Activated effector memory CD4-positive, alpha-beta T cell treated with Interleukin-2 at 50 U/mL for 16 hours (primary cell): ENCODE measurements at places on chromosomes 12 and 14.

DNA sequence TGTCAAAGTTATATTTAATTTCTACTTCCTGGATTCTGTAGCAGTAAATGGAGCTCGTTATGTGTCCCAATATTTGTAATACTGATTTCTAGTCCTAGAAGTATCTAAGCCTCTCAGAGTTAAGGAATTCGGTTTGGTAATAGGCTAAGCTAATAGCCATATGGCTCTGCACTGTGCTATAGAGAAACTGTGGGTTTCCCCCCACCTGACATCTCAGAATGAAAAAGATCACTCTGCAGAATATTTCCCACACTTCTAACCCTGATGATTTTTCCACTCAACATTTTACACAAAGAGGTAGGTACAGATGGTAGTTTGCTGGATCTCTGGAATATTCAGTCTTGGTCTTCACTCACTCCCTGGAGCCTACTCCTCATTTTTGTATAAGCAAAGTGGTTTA, 71.2 kb downstream of the BORCS5 start:
- no peak for DNase-seq

GRCh38 chr12:23614280-23614679, 335.2 kb downstream of the SOX5 start:
- DNase-seq, result no peak

- no peak for DNase-seq
Measured at GRCh38 chr12:57377103-57377840, 53.6 kb downstream of the R3HDM2 start.

- no peak for DNase-seq
Measured at GRCh38 chr12:96892104-96892503, 15.0 kb upstream of the NEDD1 start.

DNA sequence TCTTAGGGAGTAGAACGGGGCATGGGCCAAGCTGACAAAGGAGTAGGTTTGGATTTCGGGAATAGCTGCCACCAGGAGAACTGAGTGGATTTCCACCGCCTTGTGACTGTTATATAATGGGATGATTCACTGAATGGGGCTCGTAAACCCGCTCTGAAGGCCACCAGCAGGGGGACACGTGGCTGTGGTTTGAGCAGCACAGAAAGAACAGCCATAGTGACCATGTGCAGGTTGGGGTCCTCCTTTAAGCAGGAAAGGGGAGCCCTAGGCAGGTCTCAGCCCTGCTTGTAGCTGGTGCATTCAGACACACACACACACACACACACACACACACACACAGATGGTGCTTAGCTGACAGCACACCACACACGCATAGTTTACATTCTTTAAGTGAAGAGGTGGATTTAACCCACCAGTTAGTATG, 8.6 kb upstream of the ASB2 start:
- DNase-seq, result no peak

GRCh38 chr12:124495194-124495983, 72.0 kb downstream of the NCOR2 start:
- DNase-seq, result no peak

DNA sequence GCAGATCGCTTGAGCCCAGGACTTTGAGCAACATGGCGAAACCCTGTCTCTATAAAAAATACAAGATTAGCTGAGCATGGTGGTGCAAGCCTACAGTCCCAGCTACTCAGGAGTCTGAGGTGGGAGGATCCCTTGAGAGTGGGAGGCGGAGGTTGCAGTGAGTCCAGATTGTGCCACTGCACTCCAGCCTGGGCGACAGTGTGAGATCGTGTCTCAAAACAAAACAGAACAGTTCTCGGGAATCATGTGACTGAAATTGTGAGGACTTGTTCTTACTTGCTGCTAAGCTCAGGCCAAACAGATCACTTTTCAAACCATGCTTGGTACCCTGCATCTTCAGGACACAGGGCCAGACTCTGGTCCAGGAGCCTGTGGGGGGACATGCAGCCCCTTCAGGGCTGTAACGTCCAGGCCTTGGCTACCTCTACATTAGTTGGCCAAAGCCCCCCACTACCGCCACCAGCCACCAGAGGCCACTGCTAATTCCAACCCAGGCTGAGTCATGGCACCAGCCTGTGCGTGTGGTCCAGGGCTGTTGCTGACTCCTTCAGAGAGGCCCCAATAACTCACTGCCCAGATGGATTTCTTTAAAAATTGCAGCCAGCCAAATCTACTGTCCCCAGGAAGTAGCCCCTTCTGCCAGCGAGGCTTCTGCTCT, 33.4 kb upstream of the SYNDIG1L start:
- no peak for DNase-seq

GRCh38 chr14:93915800-93916199, 11.3 kb upstream of the FAM181A start:
- no peak for DNase-seq

GRCh38 chr12:59980476-59980875, 384.6 kb downstream of the SLC16A7 start:
- no peak for DNase-seq

DNA sequence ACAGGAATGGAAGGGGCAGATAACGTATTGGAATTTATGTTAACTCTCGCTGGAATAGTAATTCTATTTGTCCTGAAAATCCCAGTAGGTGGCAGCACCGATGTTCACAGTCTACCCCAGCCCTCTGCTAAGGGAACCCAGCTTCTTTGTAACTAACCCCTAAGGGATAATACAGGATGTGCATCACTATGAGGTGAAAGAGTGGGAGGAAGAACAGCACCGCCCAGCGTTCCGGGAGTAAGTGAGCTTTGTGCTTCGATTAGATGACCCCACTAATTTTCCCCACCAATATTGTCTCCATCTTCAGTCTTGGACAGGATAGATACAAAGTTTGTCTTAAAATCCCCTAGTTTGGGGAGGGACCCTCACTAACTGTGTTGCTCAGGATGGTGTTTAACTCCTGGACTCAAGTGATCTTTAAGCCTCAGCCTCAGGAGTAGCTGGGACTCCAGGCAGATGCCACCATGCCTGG, 2.7 kb downstream of the SLC2A3 start:
- peak; percentile 61 for DNase-seq

DNA sequence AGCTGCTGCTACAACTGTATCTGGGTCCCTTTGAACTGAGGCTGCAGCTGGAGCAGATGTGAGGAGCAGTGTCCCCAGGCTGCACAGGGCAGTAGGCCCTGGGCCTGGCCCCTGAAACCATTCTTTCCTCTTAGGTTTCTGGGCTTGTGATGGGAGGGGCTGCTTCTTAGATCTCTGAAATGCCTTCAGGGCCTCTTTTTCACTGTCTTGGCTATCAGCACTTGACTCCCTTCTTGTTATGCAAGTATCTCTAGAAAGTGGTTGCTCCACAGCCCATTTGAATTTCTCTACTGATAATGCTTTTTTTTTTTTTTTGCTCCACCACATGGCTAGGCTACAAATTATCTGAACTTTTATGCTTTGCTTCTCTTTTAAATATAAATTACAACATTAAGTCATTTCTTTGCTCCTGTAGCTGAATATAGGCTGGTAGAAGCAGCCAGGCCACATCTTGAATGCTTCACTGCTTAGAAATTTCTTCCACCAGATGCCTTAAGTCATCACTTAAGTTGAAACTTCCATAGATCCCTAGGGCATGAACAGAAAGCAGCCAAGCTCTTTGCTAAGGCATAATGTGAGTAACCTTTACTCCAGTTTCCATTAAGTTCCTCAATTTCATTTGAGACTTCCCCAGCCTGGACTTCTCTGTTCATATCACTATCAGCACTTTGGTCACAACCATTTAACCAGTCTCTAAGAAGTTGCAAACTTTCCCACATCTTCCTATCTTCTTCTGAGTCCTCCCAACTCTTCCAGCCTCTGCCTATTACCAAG, 41.1 kb downstream of the ACSM4 start:
- DNase-seq, result no peak

- DNase-seq, result no peak
Measured at GRCh38 chr14:81209167-81209836, 11.5 kb downstream of the GTF2A1 start.

DNA sequence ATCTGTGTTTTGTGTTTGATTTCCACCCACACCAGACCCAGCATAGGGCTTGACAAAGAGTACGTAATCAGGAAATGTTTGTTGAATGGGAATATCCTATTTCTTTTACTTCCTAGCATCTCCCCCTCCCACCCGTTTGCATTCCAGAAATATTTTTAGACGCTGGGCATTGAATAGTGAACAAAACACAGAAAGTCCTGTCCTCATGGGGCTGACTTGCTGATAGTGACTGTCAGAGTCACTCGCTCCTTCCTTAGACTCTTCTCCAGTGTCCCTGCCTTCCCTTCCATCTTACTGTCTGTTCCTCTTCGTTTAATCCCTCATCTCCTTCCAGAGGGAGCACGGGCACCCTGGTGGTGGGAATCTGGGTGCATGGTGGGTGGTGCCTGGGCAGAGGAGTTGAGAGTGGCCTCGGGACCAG, 53.6 kb downstream of the SLC25A47 start:
- DNase-seq, result no peak

GRCh38 chr12:90940872-90941499, 14.0 kb downstream of the CCER1 start:
- DNase-seq, result no peak

DNA sequence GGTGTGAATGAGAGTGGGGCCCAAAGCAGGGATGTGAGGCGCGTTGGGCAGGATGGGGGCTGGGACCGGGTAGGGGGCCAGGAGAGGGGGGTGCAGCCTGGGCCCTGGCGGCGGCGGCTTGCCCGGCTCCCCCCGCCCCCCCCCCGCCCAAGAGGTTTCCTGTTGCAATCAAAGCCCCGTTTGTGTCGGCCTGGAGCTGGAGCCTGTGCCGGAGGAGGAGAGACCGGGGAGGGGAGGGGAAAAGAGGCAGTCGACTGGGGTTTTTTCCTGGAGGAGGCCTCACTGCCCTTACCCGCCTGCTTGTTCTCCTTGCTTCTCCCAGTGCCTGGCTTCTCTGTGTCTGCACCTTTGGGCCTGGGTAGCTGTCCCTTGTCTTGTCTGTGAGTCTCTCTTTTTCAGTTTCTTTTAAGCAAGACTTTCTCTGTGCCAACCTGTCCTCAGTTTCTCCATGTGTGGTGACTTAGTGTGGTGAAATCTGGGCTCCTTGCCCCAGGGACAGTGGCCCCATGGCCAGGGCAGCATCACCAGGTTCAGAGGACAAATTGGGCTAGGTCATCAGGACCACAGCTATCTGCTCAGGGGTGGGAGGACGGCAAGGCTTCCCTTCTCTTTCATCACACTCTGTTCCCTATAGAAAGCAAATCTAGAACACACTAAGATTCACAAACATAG, 8.5 kb downstream of the RARG start:
- no peak for DNase-seq

DNA sequence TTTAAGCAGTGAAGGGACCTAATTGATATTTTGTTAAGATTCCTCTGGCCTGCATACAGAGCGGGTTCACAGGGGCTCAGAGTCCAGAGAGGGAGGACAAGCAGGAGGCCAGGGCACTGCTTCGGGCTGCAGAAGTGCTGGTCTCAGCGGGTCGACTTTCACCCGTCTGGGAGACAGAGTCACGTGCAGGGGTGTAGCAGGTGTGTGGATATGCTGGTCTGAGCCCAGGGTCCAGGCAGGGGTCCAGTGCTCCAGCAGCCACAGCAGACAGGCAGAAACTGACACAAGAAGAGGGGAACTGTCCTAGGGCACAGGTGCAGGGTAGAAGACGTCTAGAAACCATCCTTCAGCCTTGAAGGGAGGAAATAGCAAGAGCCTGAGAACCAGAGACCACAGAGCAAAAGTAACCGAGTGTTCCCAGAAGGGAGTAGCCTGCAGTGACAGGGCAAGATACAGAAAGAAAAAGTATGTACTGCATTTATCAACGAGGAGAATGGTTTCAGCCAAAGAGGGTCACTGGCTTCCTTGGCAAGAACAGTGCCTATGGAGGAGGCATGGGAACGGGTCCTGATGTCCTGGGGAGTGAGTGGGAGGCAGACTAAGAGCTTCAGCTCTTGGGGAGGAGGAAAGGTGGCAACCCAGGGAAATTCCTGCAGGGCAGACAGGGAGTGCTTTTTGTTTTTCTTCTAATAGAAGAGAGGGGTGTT, 28.7 kb downstream of the FBXO21 start:
- no peak for DNase-seq

GRCh38 chr14:83425706-83426105, 1892.1 kb upstream of the SEL1L start:
- no peak for DNase-seq

DNA sequence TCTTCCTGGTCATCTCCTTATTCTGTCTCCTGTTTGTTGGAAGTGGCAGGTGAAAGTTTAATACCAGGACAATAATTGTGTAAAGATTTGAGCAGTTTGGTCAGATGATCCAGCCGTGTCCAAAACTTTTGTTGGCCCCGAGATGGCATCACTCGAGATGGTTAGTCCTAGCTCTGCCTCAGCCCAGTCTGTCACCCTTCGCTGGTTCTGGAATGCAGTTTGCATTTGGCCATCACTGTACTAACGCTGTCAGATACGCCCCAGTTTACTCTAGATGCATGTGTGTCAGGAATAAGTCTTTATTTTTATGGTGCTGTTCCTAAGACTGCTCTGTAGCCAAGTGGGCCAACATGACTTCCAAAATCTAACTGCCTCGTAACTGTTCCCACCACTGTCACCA, 79.6 kb downstream of the MOK start:
- DNase-seq, result no peak

DNA sequence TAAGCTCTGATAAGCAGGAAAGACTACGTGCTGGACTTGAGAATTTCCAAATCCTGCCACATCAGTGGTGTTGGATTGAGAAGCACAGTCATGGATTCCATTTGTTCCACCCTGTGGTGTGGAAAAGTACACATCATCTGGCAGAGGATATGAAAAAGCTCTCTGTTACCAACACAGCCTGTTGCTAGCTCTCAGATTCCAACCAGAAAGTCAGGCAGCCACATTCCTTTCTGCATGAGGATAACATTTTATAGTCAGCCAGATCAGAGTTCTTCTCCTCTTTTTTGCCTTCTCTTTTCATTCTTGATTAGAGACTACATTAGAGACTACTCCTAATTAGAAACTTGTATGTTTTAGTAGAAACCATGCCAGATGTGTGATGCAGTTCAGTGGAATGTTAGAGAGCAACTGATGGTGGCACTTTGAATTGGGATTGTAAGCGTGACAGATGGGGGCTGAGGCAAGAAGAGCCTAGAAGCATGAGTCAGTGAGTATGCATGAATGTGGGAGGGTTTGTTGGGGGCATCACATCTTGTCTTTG, 61.2 kb upstream of the STXBP6 start:
- DNase-seq, result no peak

- DNase-seq, result no peak
Measured at GRCh38 chr12:89273525-89273924, 78.8 kb downstream of the DUSP6 start.

- DNase-seq, result no peak
Measured at GRCh38 chr14:89265234-89265633, 151.8 kb downstream of the FOXN3 start.

DNA sequence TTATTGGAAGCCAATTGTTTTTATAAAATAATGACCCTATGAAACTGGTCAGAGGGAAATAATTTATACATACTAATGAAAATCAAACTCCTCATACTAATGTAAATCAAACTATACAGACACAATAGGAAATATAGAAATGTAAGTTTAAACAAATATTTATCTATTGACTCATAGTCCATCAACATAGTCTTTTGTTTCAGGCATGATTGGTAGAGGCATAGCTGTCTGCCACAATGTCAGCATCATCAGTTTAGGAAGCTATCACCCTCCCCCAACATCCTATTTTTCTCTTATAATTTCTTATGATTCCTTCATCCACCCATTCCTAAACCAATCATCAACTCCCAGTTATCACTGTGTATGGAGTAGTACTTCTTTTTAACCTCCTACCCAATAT, 117.7 kb downstream of the SLC38A6 start:
- no peak for DNase-seq

GRCh38 chr12:86293682-86294240, 37.6 kb upstream of the MGAT4C start:
- DNase-seq, result no peak
